GM18507 (cell line): ENCODE measurements at places on chromosomes 12 and 14.

DNA sequence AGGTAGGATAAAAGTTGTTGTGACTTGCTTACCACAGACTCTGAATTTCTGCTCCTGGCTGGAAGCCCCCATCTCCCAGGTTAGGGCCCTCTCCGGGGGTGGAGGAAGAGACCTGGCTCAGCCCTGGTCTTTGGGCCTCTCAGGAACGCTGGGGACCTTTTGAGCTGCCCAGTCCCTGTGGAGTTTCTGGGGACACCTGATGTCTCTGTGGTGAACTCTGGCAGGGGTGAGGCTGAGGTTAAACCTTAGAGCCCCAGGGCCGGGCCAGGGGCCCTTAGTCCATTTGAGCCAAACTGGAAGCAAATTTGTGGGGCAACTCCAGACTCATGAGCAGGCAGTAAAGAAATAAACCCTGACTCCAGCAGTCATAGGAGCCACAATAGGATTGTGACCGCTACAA lies 112.1 kb downstream of the ADGRD1 start:
- no peak for DNase-seq

DNA sequence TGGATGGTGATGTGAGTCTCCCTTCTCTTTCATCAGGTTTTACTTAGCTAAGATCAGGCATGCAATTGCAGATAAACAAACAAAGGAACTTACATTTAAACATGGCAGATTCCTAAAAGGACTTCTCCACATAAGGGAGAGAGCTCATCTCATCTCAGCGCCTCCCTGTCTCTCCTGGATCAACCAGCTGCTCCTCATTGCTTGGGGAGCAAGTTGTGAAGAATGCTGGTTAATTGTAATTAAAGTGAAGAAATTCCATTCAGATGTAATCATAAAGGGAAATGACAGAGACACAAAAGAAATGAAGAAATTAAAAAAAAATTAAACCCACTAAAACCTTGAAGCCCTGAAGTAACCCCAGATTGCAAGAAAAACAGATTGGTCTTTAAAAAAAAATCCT lies 104.4 kb upstream of the DIO2 start:
- no peak for DNase-seq

GRCh38 chr12:40086471-40086870 lies 19.4 kb downstream of the SLC2A13 start:
- DNase-seq: no peak

GRCh38 chr12:96323906-96324305 lies 76.3 kb downstream of the CDK17 start:
- no peak for DNase-seq

DNA sequence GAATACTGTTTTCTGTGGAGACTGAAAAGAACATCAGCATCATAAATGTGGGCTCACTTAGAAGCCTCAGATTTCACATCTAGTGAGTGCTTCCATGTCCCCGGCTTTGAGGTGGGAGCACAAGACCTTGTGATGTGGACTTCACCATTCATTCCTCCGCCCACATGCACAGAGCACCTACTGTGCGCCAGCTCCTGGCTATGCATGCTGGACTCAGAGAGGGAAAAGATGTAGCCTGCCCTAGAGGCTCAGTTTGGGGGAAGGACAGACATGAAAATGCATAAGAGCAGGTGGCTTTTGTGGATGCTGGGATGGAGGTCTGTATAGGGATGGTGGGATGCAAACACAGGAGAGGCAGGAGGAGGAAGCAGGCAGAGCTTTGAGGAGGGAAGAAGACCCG lies 65.0 kb downstream of the SERPINA3 start:
- no peak for DNase-seq

GRCh38 chr14:102426796-102427195 lies 64.1 kb downstream of the TECPR2 start:
- DNase-seq: no peak

GRCh38 chr14:58272588-58273372 lies 25.6 kb upstream of the ARID4A start:
- no peak for DNase-seq

- no peak for DNase-seq
Measured at GRCh38 chr12:974271-974862, 16.7 kb upstream of the ERC1 start.

GRCh38 chr14:29926701-29927375 lies 809 bp downstream of the PRKD1 start:
- no peak for DNase-seq

DNA sequence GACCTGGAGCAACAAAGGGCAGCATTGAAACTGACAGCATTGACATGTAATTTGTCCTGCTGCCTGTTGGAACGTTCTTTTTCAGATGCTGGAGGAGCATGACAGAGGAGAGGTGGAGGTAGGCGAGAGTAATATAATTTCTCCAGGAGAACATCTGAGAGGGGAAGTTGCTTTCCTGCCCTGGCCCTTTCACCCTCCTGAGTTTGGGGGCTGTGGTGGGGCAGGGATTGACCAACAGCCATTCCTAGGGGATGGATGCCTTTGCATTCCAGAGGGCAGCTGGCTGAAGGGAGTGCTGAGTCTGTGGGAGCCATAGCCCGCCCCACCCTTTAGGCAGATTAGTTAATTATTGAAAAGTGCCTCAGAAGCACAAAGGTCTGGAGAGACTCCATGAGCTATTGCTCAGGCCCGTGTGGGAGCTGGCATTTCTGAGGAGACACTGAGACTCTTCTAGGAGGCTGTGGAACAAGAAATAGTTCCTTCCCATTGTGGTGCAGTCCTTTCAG lies 73.5 kb downstream of the ARF6 start:
- DNase-seq: no peak

GRCh38 chr14:64935508-64935907 lies 7.0 kb downstream of the GPX2 start:
- DNase-seq: no peak

GRCh38 chr12:45049912-45050750 lies 768 bp downstream of the DBX2 start:
- DNase-seq: no peak

GRCh38 chr12:8035440-8036010 lies 3.0 kb downstream of the FOXJ2 start:
- no peak for DNase-seq

GRCh38 chr12:11581179-11581755 lies 68.2 kb upstream of the ETV6 start:
- no peak for DNase-seq

DNA sequence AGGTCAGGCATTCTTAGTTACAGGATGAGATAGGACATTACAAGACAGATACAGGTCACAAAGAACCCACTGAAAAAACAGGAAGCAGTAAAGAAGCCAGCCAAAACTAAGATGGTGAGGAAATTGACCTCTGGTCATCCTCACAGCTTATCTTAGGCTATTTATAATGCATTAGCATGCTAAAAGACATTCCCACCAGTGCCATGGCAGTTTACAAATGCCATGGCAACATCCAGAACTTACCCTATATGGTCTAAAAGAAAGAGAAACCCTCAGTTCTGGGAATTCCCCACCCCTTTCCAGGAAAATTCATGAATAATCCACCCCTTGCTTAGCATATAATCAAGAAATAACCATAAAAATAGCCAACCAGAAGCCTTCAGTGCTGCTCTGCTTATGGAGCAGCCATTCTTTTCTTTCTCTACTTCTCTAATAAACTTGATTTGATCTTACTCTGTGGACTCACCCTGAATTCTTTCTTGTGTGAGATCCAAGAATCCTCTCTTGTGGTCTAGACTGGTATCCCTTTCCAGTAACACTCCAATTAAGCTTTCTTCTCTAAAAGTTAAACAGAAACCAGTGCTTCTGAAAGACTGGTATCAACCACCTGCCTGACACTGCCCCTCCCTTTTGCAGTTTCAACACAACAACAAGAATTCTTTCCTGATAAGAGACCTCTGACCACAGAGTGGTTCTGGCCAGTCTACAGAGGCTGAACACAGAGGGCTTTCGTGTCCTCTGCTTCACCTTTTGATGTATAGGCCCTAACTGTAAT lies 86.9 kb downstream of the BCAT1 start:
- DNase-seq: no peak

DNA sequence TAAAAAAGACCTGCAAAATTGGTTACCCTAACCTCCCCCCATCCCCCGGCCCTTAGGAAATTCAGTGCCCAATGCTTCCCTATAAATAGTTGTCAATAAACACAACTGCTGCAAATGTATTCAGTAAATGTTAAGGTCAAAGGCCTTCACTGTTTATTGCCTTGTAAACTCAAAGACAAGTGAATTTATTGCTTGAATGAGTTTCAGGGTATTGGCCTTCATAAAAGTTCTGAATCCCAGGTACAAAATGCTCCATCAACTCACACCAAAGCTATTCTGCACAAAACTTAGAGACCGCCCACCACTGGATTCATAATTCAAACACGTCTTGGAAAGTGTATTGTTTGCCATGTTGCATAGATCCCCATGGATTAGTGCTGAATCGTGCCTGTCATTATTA lies 63.3 kb upstream of the CDKN3 start:
- DNase-seq: no peak

- DNase-seq: no peak
Measured at GRCh38 chr14:62952226-62952625, 93.0 kb downstream of the KCNH5 start.

- DNase-seq: no peak
Measured at GRCh38 chr12:72036393-72036792, 97.7 kb downstream of the TPH2 start.

DNA sequence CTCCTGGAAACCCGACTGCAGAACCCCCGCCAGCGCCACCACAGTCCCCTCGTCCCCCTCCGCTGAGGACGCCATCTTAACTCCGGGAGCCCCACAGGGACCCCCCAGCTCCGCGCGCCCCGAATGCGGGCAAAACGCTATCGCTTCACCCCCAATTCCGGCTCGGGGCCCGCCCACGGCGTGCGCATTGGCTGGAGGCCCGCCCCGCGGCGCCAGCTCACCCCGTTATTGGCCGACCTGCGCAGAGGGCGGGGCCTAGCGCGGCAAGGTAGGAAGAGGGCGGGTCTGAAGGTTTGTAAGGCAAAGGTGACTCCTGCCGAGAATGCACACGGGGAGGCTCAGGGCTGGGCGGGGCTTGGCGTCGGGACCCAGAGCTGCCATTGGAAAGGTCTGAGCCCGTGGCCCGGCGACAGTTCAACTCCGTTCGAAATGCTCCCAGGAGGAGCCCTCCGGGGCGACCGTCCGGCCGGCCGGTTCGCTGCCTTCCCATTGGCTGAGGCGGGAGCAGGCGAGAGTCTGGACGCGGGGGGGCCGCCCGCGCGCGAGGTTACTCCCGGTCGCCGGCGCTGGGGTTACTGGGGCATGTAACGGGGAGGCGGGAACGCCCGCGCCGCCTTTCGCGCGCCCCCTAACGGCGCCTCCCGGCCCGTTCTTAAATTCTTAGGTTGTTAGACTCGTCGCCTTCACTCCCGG lies at the start of gene LPCAT3:
Gene LPCAT3, minus strand, starts transcription at position 127 of the 693 bp plus-strand sequence. Its CDS starts 52 bp downstream, at position 75.
- DNase-seq: peak; percentile 95

GRCh38 chr12:58087423-58088127 lies 146.2 kb downstream of the ATP23 start:
- no peak for DNase-seq
